Activated CD4-positive, alpha-beta T cell treated with anti-CD3 and anti-CD28 coated beads, Interleukin-2, amount 50 U/mL, for 48 hours (primary cell): ENCODE measurements at places on chromosomes 7 and 10.

GRCh38 chr7:25014756-25015155 lies 34.8 kb upstream of the OSBPL3 start:
- DNase-seq, result no peak

DNA sequence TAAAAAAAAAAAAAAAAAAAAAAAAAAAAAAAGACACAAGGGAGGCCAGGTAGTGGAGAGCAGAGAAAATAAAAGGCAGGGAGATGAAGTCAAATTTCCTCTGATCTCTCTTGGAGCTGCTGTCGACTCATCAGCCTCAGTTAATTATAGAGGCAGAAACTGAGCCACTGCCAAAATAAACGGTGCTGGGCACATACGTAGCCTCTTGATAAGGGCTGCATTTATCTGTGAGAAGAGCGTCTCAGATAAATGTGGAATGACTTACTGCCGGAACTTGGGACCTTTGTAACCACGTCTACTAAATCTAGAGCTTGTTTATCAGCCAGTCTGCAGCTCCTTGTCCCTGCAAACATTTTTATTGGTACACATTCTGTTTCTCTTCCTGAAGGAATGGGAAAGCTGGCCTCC lies 162.3 kb downstream of the BAMBI start:
- no peak for DNase-seq

DNA sequence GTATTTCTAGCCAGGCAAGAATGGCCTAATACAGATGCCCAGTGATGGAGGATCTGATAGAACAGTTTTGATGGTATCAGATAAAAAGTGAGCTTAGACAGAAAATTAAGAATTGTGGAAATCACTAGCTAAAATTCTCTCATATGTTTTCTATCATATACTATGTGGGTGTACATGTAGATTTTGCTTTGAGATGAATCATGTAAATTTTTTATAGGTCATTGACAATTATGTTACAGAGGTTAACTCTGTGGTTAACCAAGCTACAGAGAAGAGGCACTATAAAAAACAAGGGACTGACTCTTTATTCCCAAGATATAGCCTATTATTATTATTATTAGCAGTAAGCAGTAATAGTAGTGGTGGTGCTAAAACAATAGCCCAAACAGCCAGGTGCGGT lies 156.5 kb downstream of the ITGA8 start:
- no peak for DNase-seq

DNA sequence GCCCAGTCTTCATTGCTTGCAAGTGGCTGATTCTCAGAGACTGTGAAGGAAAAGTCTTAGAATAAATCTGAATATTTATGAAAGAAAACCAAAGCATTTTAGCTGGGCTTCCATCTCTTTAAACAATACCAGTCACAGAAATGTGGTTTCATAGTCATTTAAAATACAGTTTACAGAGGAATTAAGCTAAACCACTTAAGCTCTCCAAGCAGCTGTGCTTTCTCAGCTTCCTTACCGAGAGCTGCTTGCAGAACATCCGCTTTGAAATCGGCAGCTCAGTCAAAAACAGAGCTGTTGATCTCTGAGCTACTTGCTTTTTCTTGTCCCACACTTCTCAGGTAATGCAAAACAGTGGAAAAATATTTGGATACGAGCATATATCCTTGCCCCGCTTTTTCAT lies 134.5 kb downstream of the DYNC1I1 start:
- DNase-seq, result no peak

GRCh38 chr10:119657725-119658124 lies 6.5 kb downstream of the BAG3 start:
- DNase-seq, result no peak

GRCh38 chr7:33831389-33832141 lies 73.8 kb upstream of the BMPER start:
- no peak for DNase-seq

DNA sequence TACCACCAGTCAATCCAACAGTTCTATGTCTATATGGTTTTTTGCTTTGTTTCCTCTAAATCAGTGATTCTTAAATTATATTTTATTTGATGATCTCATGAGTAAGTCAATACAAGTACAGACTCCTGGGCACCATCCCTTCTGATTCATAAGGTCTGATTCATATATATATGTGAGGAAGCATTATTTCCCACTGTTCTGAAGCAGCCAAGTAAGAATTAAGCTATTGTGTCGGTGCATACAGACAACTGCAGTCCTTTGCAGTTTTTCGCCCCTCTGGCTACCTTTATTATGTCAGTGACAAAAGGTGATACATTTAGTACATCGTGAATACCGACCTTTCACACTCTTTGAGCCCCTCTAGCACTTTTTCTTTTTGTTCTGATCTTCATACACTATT lies 1079.6 kb upstream of the C7orf33 start:
- no peak for DNase-seq

GRCh38 chr7:132190683-132191082 lies 385.6 kb downstream of the PLXNA4 start:
- no peak for DNase-seq

GRCh38 chr10:15843695-15844094 lies 16.6 kb downstream of the MINDY3 start:
- DNase-seq, result no peak

DNA sequence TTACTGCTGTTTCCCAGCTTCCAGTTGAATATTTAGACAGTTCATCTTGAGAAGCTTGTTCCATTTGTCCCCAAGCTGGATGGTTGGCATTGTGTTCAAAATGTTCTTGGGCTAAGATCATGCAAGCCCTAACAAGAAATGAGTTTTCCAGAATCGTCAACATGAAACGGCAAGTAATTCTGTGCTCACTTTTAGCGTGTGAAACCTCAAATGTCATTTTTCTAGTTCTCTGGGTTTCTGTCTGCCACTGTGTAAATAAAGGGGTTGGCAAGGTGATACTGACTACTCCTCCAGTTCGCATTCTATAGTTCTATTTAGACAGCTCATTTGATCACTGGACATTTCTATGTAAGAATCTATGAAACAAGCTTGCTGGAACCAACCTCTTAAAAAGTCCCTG lies 194.0 kb downstream of the AHR start:
- DNase-seq, result no peak

GRCh38 chr10:46560952-46561351 lies 4.5 kb upstream of the GPRIN2 start:
- DNase-seq, result no peak

DNA sequence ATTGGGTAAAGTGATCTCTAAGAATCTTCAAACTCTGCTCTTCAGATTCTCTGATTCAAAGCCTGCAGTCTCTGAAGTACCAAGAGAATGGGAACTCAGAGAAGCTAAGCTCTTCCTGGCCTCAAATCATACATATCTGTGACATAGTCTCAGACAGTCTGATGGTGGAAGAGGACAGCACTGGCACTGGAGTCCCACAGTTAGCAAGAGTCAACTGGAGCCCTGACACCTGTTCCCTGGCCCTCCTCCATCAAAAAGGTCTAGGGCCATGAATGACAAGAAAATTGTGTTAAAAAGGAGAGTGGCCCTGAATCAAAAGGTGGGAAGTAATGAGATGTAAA lies 37.7 kb downstream of the PRSS2 start:
- DNase-seq, result no peak

GRCh38 chr10:70308121-70309060 lies 24.6 kb upstream of the NPFFR1 start:
- no peak for DNase-seq

DNA sequence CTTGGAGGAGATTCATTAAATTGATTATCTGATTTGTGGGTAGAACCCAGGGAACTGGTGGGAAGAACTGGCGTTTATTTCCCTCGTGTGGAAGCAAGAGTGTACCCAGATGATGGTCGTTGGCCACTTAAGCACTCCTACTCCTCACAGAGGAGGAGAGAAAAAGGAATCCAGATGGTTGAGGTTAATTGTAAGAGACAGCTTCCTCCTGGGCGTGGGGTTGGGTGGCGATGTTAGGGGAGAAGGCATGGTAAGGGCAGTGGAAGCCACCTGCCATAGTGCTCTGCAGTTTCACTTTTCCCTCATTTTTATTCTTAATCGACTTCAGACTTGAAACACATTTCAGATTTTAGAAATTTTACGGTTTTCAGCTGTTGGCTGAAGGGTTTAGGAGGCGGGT lies 104.1 kb downstream of the DOCK1 start:
- no peak for DNase-seq

- DNase-seq, result no peak
These were observed at the start of gene CLDN3 for GRCh38 chr7:73770002-73770859. Gene CLDN3 (minus strand): TSS chr7:73770270. CDS start chr7:73770049, 221 bp downstream.

- DNase-seq, result no peak
These were observed 135.4 kb downstream of the HIBADH start for GRCh38 chr7:27527348-27527714.

DNA sequence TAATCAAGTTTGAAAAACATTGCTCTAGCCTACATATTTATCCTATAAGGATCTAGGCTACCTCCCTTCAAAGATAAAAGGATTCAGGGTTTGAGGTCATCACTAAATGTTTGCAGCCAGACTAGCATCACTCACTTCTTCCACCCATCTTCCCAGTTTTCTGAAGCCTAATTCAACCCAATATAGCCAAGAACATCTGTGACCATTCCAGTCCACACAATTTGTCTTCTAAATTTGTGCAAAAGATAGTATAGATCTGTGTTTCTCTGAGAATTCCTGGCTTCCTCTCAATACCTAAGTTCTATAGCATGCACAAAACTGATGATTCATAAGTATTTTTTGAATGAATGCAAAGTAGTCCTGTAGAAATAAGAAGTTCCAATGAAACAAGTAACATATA lies 103.0 kb upstream of the CDK1 start:
- DNase-seq, result no peak

DNA sequence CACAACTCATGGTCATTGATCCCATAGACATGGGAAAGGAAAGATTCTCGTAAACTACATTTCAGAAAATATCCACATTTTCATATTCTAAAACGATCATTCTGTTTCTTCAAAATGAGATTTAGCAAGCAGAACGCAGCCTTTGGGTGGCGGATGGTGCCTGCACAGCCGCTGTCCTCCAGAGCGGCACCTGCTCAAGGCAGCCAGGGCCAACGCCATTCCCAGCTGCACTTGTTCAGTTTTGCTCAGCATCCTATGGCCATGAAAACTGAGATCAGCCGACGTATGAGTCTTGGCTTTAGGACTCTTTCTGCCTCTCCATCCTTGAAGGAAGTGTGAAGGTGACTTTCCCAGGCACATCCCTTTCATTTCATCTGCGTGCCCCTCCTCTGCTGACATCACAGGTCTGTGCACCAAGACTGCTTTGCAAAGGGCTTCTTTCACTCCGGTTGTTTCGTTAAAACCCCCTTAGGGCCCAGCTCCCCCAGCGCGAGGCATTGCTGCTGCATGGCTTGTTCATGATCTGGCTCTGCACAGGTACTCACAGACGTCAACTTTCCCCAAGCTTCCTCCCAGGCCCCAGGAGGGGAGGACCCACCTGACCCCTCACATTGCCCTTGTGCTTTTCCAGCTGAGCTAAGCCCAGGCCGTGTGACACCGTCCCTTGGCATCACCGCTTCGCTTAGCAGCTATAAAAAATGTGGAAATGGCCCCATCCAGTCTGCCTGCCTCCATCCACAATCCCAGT lies 37.2 kb downstream of the TCERG1L start:
- no peak for DNase-seq

DNA sequence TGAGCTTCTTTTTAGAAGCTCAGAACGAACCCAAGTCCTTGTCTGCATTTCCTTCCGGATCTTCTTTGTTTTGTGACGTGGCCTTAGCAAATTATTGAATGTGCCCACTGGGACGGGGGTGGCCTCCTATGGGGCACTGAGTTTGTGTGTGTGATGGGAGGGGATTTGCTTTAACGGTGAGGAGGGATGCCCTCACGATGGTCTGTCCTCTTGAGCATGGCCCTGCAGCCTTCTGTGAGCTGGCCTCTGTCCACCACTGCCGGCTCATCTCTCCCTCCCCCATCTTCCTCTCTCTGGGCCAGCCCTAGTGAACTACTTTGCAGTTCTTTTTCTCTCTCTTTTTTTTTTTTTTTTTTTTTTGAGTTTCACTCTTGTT lies 62.9 kb upstream of the MKRN1 start:
- no peak for DNase-seq

GRCh38 chr7:51013218-51013786 lies 230.6 kb upstream of the GRB10 start:
- DNase-seq, result no peak

DNA sequence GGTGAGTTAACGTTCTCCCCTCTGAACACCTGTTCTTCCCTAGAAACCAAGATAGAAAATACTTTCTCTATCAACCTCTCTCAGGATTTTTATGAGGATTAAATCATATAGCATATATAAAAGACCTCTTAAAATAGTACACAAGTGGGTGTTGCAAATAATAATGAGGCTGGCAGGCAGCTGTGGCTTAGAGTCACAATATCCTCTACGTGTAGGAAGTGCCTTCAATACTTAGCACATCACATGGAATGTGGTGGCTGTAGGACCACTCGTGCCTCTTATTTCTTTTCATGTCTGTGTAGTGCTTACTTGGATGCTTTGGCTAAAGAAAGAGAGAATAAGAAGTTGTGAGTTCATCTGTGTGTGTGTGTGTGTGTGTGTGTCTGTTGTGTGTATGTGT lies 96.3 kb downstream of the PRLHR start:
- no peak for DNase-seq

DNA sequence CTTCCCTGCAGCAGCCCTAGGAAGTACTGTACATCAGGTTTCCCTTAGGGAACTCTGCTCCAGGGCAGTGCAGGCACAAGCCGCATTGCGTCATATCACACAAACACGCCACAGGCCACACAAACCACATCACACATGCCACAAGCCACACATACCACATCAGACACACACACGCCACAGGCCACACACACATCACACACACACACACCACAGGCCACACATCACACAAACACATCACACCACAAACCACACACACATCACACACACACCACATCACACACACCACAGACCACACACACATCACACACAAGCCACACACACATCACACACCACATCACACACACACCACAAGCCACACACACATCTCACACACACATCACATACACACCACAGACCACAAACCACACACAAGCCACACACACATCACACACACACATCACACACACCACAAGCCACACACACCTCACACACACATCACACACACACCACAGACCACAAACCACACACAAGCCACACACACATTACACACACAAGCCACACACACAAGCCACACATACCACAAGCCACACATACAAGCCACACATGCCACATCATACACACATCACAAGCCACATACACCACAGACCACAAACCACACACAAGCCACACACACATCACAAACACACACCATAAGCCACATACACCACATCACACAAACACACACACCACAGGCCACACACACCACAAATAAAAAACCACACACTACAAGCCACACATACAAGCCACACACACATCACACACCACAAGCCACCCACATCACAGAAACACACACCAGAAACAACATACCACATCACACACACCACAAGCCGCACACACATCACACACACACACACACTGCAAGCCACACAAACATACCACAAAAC lies 53.4 kb downstream of the TMEM209 start:
- DNase-seq, result peak; percentile 43

DNA sequence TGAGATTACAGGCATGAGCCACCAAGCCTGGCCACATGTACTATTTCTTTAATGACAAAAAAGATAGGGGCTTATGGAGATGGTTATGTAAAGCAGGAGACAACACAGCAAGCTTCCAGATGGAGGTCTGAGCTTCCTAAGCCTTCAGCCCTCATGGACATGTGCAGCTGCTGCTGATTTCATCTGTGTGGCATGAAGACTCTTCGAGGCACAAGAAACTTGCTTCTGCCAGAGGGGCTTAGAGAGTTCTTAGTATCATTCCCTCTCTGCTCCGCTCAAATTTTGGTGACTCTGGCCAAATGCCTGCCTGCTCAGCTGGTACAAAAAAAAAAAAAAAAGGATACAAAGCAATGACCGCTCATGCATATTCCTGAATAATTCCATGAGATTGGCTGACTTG lies 552.5 kb downstream of the TYW1 start:
- no peak for DNase-seq

GRCh38 chr10:9579110-9579705 lies 1438.5 kb upstream of the CELF2 start:
- DNase-seq, result no peak
